ENCODE measurements at places on chromosomes 6 and 20.

GRCh38 chr6:43796903-43797890, 27.2 kb downstream of the VEGFA start:
- DNase-seq: no peak

DNA sequence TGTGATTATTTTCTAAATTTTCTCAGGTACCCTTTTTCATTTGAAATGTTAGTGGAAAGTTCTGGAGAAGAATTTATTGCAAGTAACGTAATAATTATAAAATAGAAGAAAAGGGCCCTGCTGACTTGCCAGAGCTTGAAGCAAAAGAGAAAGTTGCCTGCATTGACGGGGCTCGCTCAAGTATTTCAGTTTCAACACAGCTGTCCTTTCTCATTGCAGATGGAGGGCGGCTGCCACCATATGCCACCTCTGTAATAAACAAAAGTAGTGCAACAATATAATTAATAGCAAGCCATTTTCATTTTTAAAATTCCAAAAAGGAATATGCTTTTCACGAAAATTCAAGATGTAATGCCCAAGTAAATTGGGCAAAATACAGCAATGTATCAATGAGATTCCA, 246.2 kb downstream of the PACRG start:
- DNase-seq: peak; percentile 14

- DNase-seq: peak; percentile 42
Observed at GRCh38 chr6:47061309-47062300, 19.5 kb upstream of the ADGRF1 start.

DNA sequence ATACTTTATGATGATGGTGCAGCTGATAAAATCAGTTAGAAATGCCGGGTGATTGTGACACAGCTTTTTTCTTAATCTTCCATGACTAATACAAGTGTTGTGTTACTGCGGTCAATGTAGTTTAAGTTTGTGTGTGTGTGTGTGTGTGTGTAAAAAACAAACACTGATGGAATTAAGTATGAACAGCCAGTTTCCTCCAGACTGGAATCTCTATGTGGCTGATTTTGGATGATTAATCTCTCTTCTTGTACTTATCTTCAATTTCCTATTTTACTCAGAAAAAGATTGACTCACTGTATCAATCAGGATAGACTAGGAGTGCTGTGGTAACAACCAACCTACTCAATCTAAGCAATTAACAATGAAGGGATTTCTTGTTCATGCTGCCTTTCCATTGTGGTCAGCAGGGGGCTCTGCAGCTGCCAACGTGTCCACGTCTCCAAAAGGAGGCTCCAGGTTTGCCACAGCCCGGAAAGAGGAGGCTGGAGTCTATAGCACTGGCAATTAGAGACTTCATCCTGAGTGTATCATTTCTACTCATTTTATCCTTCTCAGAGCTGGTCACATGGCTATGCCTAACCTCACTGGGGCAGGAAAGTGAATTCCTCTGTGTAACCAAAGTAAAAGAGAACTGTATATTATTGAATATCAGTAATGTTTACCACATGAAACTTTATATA, 107.7 kb downstream of the CD109 start:
- DNase-seq: peak; percentile 75

- DNase-seq: no peak
Observed at GRCh38 chr20:59673998-59674445, 69.7 kb downstream of the PHACTR3 start.

All from AG08395 (cell line).